NCI-H1105 treated with DMSO at 0.1 percent for 48 hours (cell line): ENCODE measurements at places on chromosomes 11 and 22.

- no peak for DNase-seq
These were observed 7.5 kb upstream of the RAG2 start for GRCh38 chr11:36605221-36606216.

GRCh38 chr11:83456075-83456474 lies 169.9 kb upstream of the CCDC90B start:
- DNase-seq = no peak

GRCh38 chr11:20032577-20033260 lies 127.6 kb downstream of the DBX1 start:
- no peak for DNase-seq

DNA sequence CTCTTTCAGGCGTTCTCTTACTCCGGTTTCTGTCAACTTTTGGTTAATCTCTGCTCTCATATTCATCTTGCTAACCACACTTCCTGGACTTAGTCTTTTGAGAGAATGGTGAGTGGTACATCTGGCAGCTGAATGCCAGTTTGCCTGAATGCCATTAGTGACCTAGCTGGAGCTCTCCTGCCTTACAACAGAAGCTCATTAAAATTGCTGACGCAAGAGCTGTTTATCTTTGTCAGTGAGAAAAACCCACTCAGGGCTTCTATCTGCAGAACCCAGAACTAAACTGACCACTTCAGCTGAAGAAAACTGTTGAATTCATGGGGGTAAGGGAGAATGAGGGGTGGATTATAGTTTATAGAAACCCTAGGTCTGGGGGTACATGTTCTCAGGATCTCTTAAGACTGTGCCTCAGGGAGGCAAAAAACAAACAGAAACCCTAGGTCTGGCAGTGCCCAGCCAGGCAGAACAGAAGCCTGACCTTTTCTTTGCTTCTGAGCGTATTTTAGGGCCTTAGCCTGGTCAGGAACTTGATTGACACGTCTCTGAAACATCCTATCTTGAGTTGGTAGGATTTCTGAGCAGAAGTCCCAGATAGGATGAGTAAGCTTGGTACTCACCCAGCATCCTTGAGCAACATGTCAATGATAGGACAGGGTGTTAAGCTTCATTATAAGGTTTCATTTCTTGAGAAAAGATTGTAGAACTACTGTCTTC lies 52.8 kb upstream of the YWHAH start:
- no peak for DNase-seq

DNA sequence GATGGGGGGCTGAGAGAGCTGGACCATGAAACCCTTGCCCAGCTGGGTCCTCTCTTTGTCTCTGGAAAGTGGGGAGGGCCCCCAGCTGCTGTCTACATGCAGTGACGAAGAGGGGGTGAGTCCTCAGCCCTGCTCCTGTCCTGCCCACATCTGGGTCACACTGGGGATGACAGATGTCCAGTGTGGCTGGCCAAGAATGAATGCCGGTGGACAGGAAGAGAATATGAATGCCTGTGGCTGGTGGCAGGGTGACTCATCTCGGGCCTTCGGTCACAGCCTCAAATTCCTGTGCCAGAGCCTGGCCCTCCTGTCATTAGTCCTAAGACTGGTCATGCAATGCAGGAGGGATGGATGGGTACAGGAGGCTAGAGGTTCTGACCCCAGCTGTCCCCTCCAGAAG lies 2.2 kb upstream of the PNPLA3 start:
- DNase-seq = no peak

DNA sequence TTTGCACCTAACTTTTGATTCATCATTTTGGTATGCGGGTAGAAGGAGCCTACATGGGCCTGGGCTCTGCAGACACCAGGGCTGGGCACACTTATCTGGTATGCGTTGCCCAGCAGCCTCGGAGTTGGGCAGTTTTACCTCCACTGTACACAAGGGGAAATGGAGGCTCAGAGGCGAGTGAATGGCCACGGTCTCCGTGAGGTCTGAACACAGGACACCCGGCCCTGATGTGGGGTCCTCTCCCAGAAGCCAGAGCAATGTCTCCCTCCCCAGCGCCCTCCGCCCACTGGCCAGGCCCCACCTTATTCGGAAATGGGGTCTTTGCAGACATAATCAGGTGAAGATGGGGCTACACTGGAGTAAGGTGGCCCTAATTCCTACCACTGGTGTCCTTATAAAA lies 43.7 kb downstream of the OSBPL5 start:
- no peak for DNase-seq

DNA sequence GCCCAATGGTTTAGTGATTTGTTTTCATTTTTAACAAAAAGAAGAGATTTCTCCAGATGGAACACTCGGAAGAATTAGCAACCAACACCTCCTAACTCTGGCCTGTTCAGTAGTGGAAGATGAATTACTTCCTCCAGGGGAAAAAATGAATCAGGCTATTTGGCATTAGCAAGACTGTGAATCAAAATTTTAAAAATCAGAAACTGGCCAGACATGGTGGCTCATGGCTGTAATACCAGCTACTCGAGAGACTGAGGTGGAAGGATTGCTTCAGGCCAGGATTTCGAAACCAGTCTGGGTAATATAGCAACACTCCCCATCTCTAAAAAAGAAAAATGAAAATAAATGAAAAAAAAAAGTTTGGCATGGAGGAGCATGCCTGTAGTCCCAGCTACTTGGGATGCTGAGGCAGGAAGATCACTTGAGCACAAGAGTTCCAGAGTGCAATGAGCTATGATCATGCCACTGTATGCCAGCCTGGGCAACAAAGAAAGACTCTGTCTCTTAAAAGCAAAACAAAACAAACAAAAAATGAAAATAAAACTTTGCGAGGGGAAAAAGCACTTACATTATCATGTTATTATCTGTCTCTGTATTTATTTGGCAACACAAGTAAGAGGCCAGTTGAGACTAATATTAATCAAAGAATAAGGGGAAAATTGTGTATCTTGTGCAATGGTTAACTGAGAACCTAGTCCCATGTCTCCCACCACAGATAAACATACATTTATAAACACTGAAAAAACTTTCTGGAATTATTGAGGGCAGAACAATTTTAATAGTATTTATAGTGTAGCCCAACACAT lies 796.3 kb upstream of the ANO3 start:
- no peak for DNase-seq

DNA sequence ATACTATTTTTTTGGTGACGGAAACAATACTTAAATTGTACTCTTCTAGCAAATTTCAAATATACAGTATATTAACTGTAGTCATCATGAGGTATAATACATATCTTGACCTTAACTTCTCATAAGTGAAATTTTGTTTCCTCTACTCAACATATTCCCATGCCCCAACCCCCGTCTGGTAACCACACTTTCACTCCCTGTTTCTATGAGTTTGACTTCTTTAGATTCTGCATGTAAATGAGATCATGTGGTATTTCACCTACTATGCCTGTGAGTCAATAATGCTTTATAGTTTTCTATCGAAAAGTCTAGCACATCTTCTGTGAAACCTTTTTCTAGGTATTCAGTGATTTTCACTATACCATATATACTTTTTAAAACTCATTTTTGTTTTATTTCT lies 663.2 kb downstream of the CNTN5 start:
- DNase-seq = no peak
